ENCODE measurements at places on chromosomes 2 and 18.

- DNase-seq: no peak
Measured at GRCh38 chr2:55092439-55092838, 42.2 kb upstream of the RTN4 start.

DNA sequence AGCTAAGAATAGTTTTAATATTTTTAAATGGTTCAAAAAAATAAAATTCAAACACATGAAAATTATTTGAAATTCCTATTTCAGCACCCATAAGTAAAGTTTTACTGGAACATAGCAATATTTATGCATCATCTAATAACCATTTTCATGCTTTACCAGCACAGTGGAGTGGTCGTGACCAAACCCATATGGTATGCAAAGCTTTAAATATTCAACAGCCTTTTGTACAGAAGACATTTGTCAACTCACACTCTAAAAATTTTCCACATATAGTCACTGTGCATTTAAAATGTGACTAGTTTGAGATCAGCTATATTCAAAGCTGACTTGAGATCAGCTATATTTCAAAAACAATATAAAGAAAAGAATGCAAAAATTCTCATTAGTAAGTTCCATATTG, 46.2 kb downstream of the PUM2 start:
- DNase-seq: no peak

DNA sequence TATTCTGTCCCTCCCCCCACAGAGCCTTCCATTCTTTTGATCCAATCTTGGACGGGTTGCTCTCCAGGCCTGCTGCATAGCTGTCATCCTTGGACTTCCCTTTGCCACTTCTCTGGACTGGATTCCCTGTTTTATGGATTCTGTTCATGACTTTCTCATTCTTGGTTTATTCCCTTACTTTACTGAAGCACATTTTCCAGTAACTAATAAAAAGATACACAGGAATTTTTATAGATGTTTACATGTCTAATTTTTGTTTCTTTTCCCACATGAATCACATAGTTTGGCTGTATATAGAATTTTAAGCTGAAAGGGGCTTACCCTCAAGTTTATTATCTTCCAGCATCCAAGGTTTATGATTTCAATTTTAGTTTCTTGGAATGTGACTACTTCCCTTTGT, 37.9 kb downstream of the GDF7 start:
- DNase-seq: no peak

- DNase-seq: no peak
Measured at GRCh38 chr18:5571666-5572065, 27.9 kb upstream of the EPB41L3 start.

DNA sequence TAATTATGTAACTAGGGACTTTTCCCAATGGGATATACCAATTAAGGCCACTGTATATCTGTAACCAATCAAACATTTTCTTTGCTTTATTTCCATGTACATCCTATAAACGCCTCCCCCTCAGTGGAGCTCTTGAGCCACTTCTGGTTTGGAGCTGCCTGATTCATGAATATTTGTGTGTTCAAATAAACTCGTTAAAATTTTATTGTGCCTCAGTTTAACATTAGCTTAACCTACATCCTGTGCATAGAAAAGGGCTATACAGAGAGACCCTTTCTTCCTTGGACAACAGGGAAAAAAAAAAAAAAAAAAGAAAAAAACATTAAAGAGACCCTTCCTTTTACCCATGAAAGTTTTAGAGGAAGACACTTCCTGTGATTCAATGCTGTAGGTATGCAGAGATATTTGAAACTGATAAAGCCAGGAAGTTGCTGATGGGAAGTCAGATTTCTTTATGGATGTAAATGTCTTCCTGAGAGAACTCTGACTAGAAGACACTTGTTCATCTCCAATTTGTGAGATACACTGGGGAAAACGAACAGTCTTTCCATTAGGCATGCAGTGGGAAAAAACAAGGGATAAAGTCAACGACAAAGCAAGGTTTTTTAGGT, 614.6 kb upstream of the SOX11 start:
- DNase-seq: no peak

DNA sequence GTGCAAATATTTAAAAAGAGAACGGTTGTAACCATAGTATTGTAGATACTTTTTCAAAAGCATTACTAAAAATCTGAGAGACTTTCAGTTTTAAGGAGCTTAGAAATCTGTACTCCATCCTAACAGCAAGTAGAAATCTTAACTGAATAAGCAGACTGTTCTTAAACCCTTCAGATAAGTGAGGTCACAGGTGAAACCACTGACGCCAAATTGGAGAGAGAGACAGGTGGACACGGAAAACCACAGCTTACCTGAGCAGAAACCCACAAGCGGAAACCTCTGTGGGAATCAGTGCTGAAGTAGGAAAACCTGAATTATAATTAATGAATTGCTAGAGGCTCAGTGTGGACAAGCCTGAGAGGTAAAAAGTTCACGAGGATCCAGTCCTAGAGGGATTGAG, 959.4 kb upstream of the CELF4 start:
- DNase-seq: no peak

DNA sequence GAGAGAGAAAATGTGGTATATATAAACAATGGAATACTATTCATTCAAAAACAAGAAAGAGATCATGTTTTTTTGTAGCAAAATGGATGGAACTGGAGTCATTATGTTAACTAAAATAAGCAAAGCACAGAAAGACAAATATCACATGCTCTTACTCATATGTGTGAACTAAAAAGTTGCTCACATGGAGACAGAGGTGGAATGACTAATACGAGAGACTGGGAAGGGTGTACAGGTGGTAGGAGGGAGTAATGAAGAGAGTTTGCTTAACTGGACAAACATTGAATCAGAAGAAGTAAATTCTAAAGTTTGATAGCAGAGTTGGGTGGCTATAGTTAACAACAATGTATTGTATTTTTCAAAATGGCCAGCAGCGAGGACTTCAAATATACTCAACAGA, 1080.7 kb upstream of the CHAC2 start:
- DNase-seq: no peak

DNA sequence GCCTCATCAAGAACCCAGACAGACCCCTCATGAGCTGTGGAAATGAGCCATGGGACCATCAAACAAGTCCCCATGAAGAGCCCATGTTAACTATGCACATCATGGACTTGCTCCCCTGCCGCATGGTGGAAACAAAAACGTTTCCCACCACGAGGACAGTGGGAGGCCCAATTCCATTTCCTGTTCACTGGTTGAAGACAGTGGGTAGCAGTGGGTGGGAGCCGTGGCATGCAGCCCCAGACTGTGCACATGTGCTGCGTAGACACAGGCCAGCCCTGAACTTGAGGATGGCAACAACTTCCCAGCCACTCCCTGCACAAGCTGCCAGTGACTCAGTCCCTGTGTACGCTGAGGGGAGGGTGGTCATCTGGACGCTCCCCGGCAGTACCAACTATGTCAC, 108.4 kb upstream of the LMAN1 start:
- DNase-seq: no peak
